Bronchial epithelial cell (primary cell): ENCODE measurements at places on chromosomes 6 and 20. TPM values are rescaled to one million over a fixed set of nuclear protein-coding genes. Genes with fewer than 3 reads are reported as not detected.

Gene EMILIN3
- total RNA-seq, result not detected in 2 replicates

Gene THBS2
- total RNA-seq, result 3.6 and 8.7 TPM in 2 replicates

Gene SH3BGRL2
- 15.0 and 30.6 TPM in 2 replicates for total RNA-seq

Gene CPNE1
- 76.3 and 85.5 TPM in 2 replicates for total RNA-seq

Gene RRAGD
- total RNA-seq, result 3.4 and 5.5 TPM in 2 replicates

Gene TGIF2
- 1.9 and 8.2 TPM in 2 replicates for total RNA-seq

Gene CHD6
- total RNA-seq, result 10.8 and 15.9 TPM in 2 replicates

Gene TLDC2
- total RNA-seq, result 0.13 and 0.26 TPM in 2 replicates
